Dermis microvascular lymphatic vessel endothelial cell (primary cell): ENCODE measurements at places on chromosomes 11 and 22. TPM values are rescaled to one million over a fixed set of nuclear protein-coding genes. Genes with fewer than 3 reads are reported as not detected.

CD3E gene
- not detected in 2 replicates for total RNA-seq

EHBP1L1 gene
- total RNA-seq = 2.5 and 4.7 TPM in 2 replicates

- DNase-seq = no peak
These were observed at the start of gene BATF2 for GRCh38 chr11:64996710-64997380. Gene BATF2 (minus strand): TSS chr11:64996971. CDS start chr11:64996914, 57 bp downstream.

DNA sequence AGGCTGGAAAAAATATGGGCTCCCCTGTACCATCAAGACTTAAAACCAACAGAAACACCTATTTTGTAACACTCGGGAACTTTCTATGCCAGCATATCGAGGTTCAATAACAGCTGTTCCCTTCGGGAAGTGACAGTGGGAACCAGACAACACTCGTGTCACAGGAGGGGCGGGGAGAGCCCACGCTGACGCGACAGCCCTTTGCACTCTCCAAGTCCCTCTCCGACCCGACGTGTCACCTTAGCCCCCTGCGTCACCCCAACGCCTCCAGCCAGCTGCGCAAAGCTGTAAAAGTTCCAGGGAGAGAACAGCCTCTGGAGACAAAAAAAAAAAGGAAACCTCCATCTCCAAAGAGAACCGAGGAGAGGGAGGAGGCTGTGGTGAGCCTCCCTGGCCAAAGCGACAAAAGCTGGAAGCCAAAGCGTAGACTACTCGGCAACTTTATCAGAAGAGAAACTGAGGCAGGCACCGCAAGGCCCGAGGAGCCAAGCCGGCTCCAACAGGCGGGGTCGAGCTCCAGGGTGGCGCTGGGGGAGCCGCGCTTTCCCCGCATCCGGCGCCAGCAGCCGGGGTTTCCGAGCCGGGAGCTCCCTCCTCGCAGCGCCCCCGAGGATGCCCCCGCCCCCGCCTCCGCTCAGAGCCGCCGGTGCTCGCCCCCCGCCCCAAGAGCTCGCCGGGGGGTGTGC, 751 bp downstream of the ARFGAP3 start:
- peak; percentile 75 for DNase-seq

GRCh38 chr11:89182773-89183518, 5.3 kb downstream of the TYR start:
- peak; percentile 3 for DNase-seq

GRCh38 chr22:49726022-49726681, 101.5 kb downstream of the BRD1 start:
- no peak for DNase-seq

- no peak for DNase-seq
These were observed 57.8 kb downstream of the BRD1 start for GRCh38 chr22:49769691-49770546.
